ENCODE measurements at places on chromosomes 3 and 15.
A peak's percentile ranks its signal among the peaks of the same experiment; 100 is the strongest.

- no peak for DNase-seq
Observed at GRCh38 chr3:66642484-66642883, 141.7 kb upstream of the LRIG1 start.

- DNase-seq: no peak
Observed at GRCh38 chr3:24096695-24097290, 151.7 kb downstream of the NR1D2 start.

- no peak for DNase-seq
Observed at GRCh38 chr15:89669941-89670340, 9.2 kb downstream of the PLIN1 start.

GRCh38 chr3:72800869-72801268 is 47.4 kb downstream of the SHQ1 start:
- DNase-seq: no peak

- no peak for DNase-seq
Observed at GRCh38 chr3:195696632-195697278, 24.0 kb upstream of the MUC20 start.

GRCh38 chr15:101010781-101011180 is 91.6 kb downstream of the LRRK1 start:
- DNase-seq: no peak

- peak; percentile 31 for DNase-seq
Observed at GRCh38 chr15:66233487-66234415, 19.8 kb downstream of the MEGF11 start.

DNA sequence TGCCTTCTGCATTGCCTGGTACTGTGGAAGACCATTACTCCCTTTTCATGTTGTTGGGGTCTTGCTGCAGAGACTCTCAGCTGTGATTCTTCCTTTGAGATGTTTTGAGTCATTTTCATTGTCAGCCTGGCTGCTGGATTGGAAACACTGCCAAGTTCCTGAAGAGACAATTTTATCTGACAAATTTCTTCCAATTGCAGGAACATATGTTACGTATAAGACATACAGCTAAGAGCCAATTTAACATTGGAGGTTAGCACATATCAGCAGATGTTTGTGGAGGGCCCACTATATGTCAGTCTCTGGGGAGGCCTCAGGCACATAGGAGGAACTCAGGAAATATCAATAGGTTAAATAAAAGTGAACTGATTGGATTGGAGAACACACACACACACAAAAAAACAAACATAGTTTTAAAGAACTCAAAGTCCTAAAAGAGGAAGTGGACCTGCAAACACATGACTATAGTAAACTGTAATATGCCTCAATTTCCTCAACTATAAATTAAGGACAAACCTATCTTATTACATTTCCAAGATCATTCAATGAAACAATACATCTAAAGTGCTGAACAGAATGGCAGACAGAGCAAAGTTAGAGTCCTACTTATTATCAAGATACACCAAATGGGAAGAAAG is 172.3 kb downstream of the MYRIP start:
- DNase-seq: no peak

- DNase-seq: no peak
Observed at GRCh38 chr3:187958432-187959003, 195.4 kb upstream of the LPP start.

- DNase-seq: peak; percentile 63
Observed at GRCh38 chr15:76235186-76235826, 76.0 kb downstream of the ETFA start.

DNA sequence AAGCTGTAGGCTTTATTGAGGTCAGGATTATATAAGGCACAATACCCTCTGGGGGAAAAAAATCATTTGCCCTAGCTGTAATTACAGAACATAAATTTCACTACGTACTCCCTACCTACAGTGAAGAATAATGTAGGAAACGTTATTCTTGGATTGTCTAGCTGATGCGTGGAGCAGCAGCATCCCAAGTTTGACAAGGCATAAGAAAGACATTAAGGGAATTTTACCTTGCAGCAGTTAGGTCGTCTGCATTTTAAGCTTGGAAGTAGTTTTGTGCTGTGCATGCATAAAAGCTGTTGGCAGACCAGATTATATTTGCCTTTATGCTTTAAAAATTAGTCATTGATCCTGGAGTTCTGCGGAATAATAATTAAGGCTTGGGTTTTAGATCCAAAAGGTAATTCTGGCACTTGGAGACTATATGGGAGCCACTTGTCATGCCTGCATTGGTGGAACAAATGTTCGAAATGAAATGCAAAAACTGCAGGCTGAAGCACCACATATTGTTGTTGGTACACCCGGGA is 2.2 kb downstream of the EIF4A2 start:
- no peak for DNase-seq

DNA sequence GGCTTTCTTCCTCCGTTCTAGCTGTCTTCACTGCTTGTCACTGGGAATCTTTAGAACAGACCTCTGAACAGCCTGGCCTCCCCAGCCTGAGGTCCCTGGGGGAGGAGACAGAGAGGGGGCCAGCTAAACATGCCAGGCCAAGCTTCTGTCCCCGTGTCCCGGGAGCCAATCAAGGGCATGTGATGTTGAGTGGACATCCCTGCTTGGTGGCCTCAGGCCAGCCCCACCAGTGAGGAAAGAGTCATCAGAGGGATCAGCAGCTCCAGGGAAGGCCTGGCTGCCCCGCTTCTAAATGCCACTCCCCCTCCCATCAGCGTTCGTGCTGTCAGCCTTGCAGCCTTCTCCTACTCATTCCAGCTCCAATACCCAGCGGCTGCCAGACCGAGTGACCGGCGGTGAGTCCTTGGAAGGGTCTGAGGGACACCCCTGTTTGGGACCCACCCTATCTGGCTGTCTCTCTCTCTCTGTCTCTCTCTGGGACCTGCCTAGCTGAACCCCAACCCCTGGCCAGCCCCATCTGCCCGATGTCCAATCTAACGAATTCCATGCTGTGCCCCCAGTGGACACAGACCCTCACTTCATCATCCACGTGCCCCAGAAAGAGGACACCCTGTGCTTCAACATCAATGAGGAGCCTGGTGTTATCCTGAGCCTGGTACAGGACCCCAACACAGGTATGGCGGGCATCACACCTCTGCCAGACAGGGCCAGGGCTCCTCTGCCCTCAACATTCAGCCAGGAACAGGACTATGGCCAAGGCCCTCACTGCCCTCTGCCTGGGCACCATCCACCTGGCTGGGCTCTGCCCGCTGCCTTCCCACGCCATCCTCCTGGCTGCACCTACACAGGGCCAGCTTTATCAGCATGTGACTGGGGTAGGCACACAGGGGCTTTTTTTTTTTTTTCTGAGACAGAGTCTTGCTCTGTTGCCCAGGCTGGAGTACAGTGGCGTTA is 6.6 kb upstream of the ITIH3 start:
- DNase-seq: no peak

DNA sequence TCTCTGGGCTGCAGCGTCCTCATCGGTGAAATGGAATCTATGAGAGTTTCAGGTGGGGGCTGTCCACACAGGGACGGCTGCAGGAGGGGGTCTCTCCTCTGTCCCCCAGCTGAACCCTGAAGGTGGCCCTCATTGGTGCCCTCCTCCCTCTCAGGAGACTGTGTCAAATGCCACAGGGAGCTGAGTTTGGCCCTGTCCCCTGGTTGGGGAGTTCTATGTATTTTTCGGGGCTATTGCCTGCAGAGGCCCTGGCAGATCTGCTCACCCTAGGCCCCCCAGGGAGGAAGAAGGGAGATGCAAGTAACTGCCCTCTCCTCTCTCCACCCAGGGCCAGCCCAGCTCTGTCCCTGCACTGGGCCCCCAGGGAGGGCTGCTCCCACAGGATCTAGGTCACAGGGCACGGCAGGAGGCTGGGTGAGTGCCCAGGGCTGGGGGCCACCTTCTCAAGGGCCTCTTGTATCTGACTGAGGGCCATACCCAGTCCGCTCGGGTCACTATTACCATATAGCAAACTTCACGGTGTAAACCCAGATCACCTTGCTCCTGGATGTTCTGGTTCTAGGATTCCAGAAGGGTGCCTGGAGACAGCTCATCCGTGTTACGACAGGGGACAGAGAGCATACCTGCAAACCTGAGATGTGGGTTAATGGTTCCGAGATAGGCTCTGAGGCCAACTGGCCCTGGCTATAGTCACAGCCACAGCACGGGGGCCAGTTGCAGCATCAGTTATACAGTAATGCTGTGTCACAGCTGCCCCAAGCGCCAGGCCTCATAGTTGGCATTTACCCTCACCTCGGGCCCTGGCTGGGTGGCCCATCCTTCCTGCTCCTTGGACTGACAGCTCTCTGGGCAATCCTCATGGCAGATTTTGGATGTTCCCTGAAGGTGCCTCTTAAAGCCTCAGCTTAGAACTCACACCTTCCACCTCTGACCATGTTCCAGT is 102.4 kb upstream of the PRR23E start:
- DNase-seq: no peak

DNA sequence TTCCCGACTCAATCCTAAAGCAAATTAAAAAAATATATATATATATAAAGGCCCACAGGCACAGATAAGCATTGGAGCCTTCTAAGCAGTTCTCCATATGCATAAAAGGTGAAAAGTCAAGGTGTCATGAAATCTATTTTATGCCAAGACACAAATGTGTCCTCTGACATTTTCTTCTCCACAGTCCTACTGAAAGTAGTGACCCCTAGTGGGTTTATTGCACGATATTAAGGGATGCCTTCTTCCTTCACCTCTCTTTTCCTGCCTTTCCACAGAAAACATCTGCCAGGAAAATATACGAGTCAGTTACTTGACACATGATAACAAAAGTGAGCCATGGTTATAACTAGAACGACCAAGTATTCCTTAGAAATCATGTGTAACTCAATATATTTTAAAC is 303.2 kb downstream of the TIGIT start:
- no peak for DNase-seq

GRCh38 chr3:145557405-145557804 is 603.6 kb downstream of the PLOD2 start:
- no peak for DNase-seq

DNA sequence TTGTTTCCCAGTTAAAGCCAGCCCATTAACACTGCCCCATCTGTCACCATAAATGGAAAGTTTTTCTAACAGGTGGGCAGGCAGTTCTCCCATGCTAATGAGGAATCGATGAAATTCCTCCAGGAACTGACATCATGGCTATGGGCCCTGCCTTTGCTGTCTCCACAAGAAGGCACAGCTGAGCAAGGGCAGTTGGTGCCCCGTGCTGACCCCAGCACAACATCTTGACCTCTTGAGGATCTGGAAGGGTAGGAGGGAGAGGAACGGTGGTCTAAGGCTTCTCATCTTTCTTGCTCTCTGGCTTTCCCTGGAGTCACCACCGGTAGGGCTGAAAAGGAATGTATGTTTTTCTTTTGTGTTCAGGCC is 46.7 kb downstream of the CHCHD6 start:
- DNase-seq: no peak

All from NB4 (cell line).